Kidney (tissue), 22 donors: ENCODE measurements at places on chromosomes 16 and 17. TPM values are rescaled to one million over a fixed set of nuclear protein-coding genes. Genes with fewer than 3 reads are reported as not detected.

Gene NPB
- polyA plus RNA-seq: 1.4 TPM

Gene LITAFD
- not detected for polyA plus RNA-seq

Gene ZDHHC1
- 14.6 TPM for polyA plus RNA-seq

Gene ACSF3
- 39.0 TPM for polyA plus RNA-seq

Gene PRR11
- 0.26 TPM for polyA plus RNA-seq

Gene DPEP2
- 0.99 TPM for polyA plus RNA-seq

Gene JPH3
- not detected for polyA plus RNA-seq

Gene ATP1B2
- 12.8 TPM for polyA plus RNA-seq

Gene MYCBPAP
- 2.9 TPM for polyA plus RNA-seq

Gene TNFRSF17
- polyA plus RNA-seq: not detected

Gene CLUH
- 49.5 TPM for polyA plus RNA-seq

Gene AFMID
- 118 TPM for polyA plus RNA-seq

Gene CHRNE
- 0.82 TPM for polyA plus RNA-seq

Gene KRTAP4-4
- not detected for polyA plus RNA-seq

- no peak for DNase-seq
Observed at GRCh38 chr16:78300469-78300868, 201.0 kb downstream of the WWOX start.

GRCh38 chr17:81193470-81194224 is 27.6 kb upstream of the AATK start:
- DNase-seq: peak; percentile 62

- DNase-seq: peak; percentile 66
Observed at GRCh38 chr16:65038100-65038499, 83.8 kb downstream of the CDH11 start.

GRCh38 chr17:7841915-7842379 is 7.9 kb downstream of the KDM6B start:
- peak; percentile 97 for DNase-seq

DNA sequence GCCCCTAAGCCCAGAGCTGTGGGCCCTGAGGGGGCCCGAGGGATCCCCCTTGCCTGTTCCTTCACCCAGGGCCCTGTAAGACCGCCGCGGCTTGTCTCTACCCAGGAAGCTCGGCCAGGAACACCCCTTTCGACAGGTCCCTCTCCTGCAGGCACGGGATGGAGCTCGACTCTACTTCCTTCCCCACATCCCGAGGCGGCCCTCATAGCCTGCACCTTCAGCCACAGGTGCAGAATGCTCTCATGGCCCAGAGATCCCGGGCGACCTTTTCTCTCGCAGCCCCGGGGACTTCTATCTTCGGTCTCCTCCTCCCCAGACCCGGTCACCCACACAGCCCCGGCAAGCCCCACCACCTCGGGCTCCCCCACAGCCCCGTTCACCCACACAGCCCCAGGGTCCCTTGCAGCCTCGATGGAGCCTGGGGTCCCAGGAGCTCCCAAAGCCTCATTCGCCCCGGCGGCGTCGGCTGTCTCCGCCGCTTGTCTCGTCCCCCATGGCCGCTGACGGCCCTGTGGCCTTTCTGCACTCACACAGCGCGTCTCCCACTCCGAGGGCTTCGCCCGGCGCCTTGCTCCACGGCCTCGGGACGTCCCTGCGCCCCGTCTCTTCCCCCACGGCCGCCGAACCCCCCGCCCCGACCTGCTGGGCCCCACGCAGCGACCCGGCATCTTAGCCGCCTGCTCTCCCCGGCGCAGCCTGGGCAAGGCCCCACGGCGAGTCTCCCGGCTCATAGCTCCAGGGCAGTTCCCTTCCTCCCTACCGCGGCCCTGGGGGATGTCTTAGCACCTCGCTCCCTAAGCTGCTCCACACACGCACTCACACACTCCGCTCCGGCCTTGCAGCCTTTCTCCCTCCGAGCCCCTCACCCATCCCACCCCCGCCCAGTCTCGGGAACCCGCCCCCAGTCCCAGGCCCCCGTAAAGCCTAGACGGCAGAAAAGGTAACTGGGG is 650 bp downstream of the KIAA0753 start:
- no peak for DNase-seq

- DNase-seq: no peak
Observed at GRCh38 chr16:84979516-84979915, 31.8 kb downstream of the ZDHHC7 start.

DNA sequence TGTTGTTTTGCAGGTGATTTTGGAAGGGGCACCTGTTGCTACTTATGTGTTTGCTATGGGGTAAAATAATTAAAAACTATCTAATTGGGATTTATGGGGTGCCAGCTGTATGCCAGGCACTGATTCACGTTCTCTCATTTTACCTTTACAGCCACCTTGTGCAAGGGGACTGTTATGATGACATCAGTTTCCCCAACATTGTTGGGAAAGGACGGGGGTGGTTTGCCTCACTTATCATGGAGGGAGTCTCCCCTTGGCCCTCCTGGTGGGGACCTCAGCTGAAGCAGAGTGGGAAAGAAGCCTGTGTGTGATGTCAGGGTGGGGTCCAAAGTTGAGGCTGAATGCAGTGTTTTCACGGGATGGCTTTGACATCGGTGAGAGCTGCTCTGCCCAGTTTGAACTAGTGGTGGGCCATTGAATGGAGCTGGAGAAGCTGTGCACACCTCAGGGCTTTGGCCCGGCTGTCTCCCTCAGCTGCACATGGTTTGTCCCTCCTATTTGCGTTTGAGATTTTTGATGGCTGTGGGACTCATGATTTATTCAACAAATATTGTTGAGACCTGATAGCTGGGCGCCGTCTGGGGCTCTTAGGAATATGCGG is 36.1 kb downstream of the CMIP start:
- peak; percentile 46 for DNase-seq

DNA sequence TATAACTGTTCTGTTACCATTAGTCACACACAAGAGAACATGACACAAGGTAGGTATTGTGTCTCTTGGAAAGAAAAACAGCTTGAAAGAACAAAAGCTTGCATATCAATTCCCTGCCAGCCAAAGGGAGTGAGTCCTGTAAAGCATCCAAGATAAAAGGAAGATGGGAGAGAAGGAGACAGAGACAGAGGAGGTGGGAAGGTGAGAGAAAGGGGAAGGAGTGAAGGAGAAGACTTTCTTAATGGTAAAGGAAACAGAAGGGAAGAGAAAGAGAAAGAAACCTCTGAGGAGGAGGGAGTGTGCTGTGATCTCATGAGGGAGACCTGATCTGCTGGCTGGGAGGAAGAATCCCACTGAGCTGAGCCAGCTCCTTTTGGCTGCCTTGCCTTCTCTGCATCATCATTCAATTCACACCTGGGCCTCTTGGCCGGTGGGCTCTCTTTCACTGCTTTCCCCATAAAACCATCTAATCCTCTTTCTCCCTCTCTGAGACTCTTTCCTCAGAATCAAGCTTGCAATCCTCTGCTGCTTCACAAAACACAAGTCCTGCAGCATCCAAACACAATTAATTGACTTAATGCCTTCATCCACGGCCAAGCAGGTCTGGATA is 271.6 kb downstream of the ABCC12 start:
- DNase-seq: no peak

- DNase-seq: peak; percentile 93
Observed at GRCh38 chr16:85898521-85899442, at the start of gene IRF8. TSS of gene IRF8 (plus strand) at chr16:85899162. CDS start at chr16:85903016, 3,854 bp downstream.

DNA sequence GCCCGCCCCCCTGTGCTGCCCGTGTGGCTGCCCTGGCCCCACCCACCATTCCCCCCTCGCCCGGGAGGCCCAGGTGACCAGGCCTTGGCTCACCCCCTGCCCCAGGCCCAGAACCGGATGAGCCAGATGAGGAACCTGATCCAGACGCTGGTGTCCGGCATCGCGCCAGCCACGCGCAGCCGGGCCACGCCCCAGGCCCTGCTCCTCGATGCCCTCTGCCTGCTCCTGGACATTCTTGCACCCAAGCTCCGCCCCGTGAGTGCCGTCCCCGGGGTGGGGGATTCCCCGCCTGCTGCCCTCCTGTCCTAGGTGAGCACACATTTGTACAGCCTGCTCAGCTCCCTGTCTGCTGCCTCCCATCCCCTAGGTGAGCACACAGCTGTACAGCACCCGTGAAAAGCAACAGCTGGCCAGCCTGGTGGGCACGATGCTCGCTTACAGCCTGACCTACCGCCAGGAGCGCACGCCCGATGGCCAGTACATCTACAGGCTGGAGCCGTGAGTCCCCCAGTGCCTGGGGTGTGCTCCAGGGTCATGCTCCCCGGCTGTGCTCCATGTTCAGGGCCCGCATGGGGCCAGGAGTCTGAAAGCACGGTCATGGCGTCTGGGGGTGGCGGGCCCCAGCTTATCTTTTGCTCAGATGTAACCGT is 4.8 kb downstream of the GNG13 start:
- DNase-seq: no peak

- no peak for DNase-seq
Observed at GRCh38 chr17:71759422-71760060, 361.3 kb upstream of the SOX9 start.

- DNase-seq: no peak
Observed at GRCh38 chr17:78920528-78920927, 4.7 kb downstream of the TIMP2 start.

GRCh38 chr16:86044881-86045590 is 146.1 kb downstream of the IRF8 start:
- DNase-seq: no peak

DNA sequence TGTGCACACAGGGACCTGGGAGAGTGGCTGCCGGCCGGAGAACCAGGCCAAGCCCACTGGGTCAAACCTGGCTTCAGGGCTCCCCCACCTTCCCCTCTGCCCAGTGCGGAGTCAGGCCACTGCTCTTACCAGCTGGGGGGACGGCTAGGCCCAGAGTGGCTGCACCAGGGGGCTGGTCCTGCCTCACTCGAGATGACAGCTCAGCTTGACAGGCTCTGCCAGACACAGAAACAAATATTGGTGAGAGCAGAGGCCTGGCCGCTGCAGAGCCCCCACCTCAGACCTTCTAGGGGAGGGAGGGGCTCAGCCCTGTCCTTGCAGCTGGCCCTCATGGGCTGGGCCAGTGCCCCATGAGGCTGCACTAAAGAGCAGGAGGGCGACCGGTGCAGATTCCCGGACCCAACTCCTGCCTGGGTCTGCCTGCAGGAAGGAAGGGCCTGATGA is 4.5 kb downstream of the NUDT16L1 start:
- no peak for DNase-seq

- DNase-seq: no peak
Observed at GRCh38 chr17:39617100-39617445, 9.4 kb upstream of the NEUROD2 start.

- peak; percentile 63 for DNase-seq
Observed at GRCh38 chr16:391885-392335, 5.1 kb upstream of the NME4 start.

GRCh38 chr17:2023256-2023655 is 1.9 kb downstream of the RTN4RL1 start:
- no peak for DNase-seq

DNA sequence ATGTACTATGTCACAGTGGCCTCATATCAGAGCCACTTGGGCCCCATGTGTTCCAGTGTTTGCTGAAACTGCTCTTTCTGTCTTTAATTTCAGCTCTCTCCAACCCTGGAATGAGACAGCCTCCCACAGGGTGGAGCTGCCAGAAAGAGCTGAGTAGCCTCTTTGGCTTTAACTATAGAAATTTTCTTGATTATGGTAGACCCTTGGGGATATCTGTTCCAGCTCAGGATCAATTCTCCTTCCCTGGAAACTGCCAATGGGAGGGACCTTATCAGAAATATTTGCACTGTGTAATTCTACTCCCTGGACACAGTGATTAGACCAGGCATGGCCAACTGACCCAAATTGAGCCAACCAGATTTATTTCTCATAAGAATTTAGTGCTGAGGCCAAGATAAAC is 39.0 kb upstream of the KDM8 start:
- DNase-seq: no peak

GRCh38 chr16:50741225-50741780 is 583 bp upstream of the CYLD start:
- peak; percentile 59 for DNase-seq

DNA sequence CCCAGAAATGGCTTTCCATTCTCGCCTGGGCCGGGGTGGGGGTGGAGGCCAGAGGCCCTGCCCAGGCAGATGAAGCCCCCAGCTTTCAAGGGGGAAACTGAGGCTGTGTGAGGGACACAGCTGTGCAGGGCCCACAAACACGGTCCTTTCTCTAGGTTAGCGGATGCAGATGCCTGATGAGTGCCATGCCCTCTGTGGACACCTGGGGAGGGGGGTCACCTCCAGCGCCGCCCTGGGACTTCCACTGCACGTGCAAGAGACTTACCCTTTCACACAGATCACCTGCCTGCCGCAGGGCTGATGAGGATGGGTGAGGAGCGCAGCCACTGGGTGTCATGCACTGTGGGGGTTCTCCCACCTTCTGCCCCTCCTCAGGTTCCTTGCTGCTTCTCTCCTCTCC is 2.6 kb upstream of the ANTKMT start:
- no peak for DNase-seq

DNA sequence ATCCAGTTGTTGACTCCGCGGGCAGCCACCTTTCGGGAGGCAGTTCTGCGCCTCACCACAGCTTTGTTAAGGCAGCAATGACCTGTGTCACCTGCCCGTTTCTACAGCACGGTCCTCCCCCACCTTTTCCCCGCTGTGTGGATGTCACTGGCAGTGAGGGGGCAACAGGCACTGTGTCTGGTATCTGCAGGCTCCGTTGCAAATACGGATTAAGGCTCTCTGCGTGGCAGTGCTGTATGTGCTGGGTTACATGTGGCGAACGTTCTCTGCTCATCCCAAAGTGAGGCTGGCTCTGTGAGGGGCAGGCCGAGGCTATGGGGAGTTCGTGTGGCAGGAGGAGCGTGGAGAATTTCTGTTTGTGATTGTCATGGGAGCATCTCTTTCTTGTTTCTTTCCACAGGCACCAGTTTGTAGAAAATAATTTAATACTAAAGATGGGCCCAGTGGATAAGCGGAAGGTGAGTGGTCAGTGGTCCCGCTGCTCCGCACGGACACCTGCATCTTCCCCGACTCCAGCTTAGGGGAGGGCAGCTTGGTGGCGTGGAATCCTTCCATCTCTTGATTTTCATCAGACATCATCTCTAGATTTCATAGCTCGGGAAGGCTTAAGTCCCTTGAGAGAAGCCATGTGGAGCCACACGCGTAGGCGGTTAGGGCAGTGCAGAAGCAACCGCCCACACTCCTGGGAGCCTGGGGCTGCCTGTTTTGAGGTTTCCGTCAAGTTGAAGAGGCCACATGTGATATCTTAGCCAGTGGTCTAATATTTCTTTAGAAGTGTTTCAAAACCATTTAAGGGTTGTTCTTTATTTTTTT is 57.8 kb downstream of the PDPK1 start:
- DNase-seq: no peak

- no peak for DNase-seq
Observed at GRCh38 chr17:73371836-73372235, 60.0 kb upstream of the CDC42EP4 start.

DNA sequence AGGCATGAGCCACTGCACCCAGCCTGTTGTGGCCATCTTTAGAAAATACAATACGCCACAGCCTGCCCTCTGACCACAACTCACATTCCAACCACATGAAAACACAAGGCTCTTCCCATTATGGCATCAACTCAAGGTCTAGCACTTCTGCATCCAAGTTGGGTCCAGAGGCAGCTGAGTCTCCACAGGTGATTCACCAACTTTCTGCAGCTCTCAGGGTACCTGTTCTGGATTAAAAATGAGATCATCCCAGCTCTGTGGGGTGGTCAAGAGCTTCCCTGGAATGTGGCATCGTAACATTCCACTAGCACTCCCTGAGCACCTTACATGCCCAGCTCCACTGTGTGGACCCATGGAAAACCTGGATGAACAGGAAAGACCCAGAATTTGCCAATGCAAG is 9.9 kb upstream of the GUCY2D start:
- no peak for DNase-seq

- peak; percentile 55 for DNase-seq
Observed at GRCh38 chr17:42518755-42519545, 17.1 kb upstream of the NAGLU start.
